ENCODE measurements at places on chromosomes 6 and 20.

DNA sequence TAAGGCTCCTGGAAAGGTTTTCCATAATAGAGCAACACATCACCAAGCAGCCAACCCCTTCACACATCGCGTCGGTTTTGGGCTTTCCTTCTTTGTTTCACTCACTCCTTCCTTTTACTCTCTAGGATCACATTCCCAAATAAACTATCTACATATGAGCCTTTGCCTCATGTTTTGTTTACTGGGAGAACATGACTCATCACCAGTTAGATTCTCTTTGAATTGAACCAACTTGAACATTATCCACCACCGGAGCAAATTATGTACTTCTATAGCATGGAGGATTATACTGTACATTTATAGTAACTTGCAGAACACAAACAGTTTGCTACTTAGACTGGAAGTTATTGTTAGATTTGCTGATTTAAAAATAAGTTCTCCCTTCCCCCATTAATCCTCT lies 41.0 kb downstream of the SAMD5 start:
- no peak for DNase-seq

GRCh38 chr6:35485402-35485877 lies 11.4 kb downstream of the TEAD3 start:
- DNase-seq = no peak

GRCh38 chr6:160523223-160523622 lies 140.9 kb downstream of the LPA start:
- no peak for DNase-seq

- DNase-seq = no peak
These were observed 53.7 kb downstream of the PPP1R16B start for GRCh38 chr20:38859070-38859690.

DNA sequence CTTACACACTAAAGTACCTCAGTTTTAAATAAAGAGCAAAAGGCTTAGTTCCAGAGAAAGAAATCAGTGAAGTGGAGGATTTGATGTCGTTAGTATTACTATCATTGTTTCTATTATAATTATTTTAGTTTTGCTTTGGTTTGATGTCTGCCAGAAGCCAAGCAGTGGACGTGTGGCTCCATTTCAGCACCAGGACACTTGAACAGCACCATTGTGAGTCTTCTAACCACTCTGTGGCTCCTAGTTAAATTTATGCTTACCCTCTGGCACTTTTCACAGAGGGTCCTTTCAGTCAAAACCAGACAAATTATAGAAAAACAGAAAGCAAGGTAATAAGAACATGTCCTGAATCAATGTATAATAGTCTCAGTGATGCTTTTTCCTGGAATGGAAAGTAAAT lies 3.4 kb downstream of the COL9A1 start:
- no peak for DNase-seq

DNA sequence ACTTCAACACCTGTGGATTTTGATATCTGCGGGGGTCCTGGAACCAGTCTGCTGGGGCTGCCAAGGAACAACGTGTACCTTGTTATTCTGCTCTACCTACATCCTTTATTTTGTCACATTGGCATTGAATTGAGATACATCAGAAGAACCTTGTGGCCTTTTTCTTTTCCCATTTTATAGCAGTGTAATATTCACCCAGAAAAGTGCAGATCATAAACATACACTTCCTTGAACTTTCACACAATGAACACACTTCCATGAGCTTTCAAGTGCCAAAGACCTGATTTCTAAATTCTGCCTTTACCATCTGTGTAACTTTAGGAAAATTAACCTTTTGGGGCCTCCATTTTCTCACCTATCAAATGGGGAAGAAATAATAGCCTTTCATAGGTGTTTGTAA lies 29.9 kb upstream of the RREB1 start:
- DNase-seq = no peak

DNA sequence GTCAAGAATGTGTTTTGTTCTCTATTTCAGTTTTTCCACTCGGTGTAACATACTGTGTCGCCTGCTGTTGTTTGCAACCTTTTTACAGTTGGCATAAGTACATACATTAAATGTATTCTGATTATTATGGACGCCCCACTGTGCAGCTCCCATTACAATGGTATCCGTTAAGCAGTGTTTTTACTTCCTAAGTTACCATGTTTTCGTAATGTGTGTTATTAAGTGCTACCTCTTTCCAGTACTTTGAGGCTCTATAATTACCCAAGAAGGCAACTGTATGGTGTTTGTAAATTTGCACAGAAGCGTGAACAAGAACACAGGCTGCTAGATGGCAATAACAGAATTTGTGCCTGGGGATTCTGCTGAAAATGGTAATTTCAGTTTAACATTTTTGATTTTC lies 568.0 kb upstream of the MARCKS start:
- DNase-seq = no peak
